ENCODE measurements at places on chromosomes 1 and 21. TPM values are rescaled to one million over a fixed set of nuclear protein-coding genes. Genes with fewer than 3 reads are reported as not detected.

The MX2 gene
- total RNA-seq, result 0.22 TPM

The SYTL1 gene
- not detected for total RNA-seq

The GBP5 gene
- total RNA-seq, result under 0.01 TPM

The ATAD3C gene
- 0.11 TPM for total RNA-seq

The CFAP126 gene
- not detected for total RNA-seq

The CTTNBP2NL gene
- 18.6 TPM for total RNA-seq

The JAM2 gene
- total RNA-seq, result not detected

The KCNJ10 gene
- total RNA-seq, result not detected

The NCMAP gene
- not detected for total RNA-seq

The RIPPLY3 gene
- total RNA-seq, result under 0.01 TPM

The IRF6 gene
- 0.26 TPM for total RNA-seq

The C1orf226 gene
- total RNA-seq, result under 0.01 TPM

The AADACL3 gene
- total RNA-seq, result not detected

The ITPKB gene
- 28.9 TPM for total RNA-seq

The ZBTB37 gene
- 5.2 TPM for total RNA-seq

The GBP7 gene
- total RNA-seq, result not detected

The PBX1 gene
- 1.5 TPM for total RNA-seq

The FABP3 gene
- total RNA-seq, result 0.43 TPM

The LRRC71 gene
- 0.11 TPM for total RNA-seq

The TMPRSS2 gene
- total RNA-seq, result not detected

The NRAS gene
- total RNA-seq, result 81.3 TPM

The PADI4 gene
- total RNA-seq, result not detected

The DCST1 gene
- total RNA-seq, result not detected

The CASZ1 gene
- 3.2 TPM for total RNA-seq

The AVPR1B gene
- not detected for total RNA-seq

The CLCA1 gene
- total RNA-seq, result not detected

The FCRL4 gene
- not detected for total RNA-seq

The CD52 gene
- total RNA-seq, result not detected

The HES4 gene
- total RNA-seq, result 23.6 TPM

The SLC44A3 gene
- total RNA-seq, result 4.1 TPM

The CELA2A gene
- not detected for total RNA-seq

The DDAH1 gene
- 47.8 TPM for total RNA-seq

The OPTC gene
- total RNA-seq, result not detected

The FCRL1 gene
- not detected for total RNA-seq

The ACKR1 gene
- total RNA-seq, result not detected

The CD160 gene
- not detected for total RNA-seq

The MIS18A gene
- 5.7 TPM for total RNA-seq

The KISS1 gene
- not detected for total RNA-seq

All from dermis lymphatic vessel endothelial cell (primary cell).